RPMI8226 (cell line): ENCODE measurements at places on chromosomes 6 and 20.

GRCh38 chr6:126531286-126531685 lies 191.4 kb downstream of the CENPW start:
- DNase-seq = no peak

DNA sequence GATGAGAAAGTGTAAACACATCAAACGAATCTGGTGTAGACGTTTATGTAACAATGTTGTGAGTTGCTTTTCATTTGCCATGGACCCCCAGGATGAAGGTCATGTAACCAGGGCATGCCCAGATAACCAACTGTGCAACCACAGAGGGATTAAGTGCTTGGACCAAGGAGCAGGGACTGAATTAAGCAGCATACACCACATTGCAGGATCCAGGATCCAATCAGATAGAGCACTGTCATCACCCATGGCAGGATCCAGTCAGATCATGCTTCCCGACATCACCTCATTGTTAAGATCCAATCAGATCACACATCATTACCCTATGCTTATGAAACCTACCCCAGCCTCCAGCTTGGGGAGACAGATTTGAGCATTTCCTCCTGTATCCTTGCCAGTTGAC lies 74.3 kb upstream of the RCAN2 start:
- no peak for DNase-seq

DNA sequence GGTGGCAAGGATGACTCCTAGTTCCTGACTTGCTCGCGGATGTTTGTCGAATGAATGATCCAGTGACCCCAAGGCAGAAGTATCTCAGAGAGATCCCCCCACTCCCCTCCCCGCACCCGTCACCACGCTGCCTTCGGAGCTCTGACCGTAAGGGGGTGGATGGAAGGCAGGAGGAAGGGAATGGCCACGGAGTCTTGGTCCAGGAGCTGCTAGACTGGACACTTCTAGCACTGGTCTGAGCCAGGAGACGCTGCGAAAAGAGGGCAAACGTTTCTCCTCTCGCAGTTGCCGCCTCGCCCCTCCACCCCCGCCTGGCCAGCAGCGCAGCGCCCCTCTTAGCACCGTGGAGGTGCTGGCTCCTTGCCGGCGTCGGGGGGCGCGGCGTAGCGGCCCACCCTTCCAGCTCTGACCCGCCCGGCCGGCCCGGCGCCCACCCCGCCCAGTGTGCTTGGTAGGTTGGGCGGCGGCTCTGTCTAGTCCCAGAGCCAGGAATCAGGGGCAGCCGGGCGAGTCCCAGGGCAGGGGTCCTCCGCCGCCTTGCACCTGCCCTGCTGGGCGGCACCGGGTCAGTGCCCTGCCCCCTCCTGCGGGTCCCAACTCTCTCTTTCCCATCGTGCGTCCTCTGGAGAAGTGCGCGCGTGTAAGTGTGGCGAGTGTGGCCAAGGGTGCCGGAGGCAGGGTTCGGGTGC lies 2.4 kb upstream of the DBNDD2 start:
- DNase-seq = no peak

DNA sequence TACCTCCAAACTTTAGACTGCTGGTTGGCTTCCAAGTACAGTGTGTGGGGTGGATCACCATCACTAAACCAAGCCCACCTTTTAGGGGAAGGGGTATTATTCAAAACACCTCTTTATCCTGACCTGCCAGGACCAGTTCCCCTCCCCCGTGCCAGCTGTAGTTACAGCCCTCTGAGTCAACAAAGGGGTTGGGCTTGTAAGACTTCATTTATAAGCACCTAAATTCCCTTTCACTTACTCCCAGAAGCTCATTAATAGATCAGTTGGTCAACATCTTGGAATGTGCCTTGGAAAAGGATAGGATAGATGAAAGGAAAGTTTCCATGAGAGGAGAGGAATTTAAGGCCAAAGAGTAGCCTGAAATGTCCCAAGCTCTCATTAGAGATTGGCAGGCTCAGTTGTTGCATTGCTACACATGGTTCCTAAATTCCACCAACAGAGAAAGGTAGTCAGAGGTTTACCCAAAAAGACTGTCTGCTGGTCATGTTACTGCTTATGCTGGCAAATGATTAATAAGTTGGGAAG lies 59.2 kb downstream of the TNFAIP3 start:
- DNase-seq = no peak

GRCh38 chr6:135230711-135231468 lies 49.8 kb downstream of the MYB start:
- DNase-seq = no peak

- peak; percentile 65 for DNase-seq
Observed at GRCh38 chr20:42095221-42095620, 477.0 kb upstream of the CHD6 start.

GRCh38 chr20:10513931-10514575 lies 78.9 kb downstream of the SLX4IP start:
- DNase-seq = no peak

DNA sequence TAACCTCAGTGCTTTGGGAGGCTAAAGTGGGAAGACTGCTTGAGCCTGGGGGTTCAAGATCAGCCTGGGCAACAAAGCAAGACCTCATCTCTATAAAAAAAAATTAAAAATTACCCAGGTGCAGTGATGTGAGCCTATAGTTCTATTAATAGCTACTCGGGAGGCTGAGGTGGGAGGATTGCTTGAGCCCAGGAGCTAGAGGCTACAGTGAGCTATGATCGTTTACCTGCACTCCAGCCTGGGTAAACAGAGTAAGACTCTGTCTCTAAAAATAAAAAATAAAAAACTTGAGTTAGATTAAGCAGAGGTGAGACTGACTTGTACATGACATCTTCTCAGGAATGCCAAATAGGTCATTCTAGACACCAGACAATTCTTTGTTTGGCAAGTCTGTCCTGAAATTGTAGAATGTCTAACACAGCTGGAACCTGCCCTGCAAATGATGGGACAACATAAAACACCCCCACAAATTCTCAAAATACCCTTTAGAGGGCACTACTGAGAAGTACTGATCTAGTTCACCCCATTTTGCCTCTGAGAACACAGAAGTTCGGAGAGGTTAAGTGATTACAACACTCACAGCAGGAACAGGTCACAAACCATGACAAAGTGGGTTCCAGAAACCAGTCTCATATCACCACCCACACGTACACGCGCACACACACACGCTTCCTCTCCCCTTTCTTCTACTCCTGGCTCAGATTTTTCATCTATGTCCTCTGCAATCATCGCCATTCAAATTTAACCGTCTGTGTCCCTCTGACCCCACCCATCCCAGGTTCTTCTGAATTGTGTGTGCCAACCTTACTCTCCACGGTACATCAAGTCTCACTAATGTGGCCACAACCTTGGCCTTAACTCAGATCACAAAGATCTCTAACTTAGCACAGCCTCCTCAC lies 38.3 kb downstream of the ARHGAP18 start:
- no peak for DNase-seq

DNA sequence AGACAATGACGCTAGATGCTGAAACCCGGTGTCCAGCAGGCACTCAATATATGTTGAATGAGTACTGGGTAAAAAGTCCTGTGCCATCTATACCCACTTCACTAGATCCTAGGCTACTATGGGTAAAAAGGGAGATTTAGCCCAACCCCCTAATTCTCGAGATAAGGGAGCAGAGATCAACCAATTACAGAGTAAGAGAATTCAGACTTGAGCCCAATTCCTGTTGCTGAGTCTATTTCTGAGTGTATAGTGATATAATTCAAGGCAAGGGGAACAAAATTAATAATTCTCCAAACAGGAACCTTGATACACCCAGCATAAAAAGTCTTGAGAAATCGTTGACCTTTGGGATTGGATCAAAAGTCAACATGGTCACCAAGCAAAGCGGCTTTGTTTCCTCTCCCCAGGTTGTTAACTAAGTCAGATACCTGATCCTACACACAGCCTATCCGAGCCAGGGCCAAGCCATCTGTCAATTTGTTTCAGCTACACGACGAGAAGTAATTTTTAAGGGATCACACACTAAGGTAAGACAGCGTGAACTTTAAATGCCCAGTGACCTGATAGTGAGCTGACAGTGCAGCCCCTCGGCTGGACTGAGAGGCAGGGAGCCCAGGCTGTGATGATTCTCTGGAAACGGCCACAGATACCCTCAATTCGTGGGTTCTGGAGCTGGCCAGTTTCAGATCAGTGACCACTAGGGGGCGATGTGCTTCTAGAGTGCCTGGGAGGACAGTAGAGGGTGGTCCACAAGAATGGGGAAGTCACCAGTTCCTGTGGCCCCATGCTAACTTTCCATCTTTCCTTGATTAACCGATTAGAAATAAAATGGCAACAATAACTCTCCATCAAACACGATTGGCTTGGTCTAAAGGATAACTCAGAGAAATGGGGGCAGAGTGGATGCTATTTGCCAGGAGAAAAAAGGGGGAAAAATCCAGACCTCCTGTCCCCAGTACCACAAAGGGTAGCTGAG lies 46.2 kb downstream of the SLC22A23 start:
- peak; percentile 55 for DNase-seq

DNA sequence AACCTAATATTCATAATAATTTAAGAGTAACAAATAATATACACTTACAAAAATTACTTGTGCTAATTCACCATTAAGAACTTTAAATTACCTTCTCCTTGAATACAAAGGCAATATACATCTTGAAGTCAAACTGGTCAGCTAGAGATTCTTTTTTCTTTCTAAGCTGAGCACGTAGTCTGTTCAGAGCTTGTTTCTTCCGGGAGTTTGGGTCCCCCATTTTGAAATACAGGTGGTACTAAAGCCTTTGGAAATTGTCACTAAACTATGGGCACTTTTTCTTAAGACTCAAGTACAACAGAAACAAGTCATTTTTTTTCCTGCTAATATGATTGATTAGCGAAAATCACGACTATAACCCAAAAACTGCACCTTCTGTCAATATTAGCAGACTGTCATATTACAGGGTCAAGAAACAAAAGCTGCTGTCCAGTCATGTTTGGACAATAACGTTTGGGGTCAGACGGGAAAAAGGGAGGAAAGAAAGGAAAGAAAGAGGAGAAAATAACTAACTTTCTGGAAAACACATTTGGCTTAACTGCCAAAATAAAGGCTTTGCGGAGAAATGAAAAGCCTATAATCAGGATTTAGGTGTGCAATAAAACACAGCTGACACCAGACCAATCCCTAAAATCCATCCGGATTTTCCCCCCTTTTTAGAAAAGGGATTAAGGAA lies 367 bp downstream of the C6orf62 start:
- no peak for DNase-seq

GRCh38 chr20:12053353-12053752 lies 135.7 kb downstream of the BTBD3 start:
- DNase-seq = peak; percentile 14

- peak; percentile 96 for DNase-seq
Observed at GRCh38 chr20:1844325-1845162, 50.7 kb upstream of the SIRPA start.

GRCh38 chr6:73041051-73041450 lies 184.2 kb downstream of the KHDC1L start:
- no peak for DNase-seq

GRCh38 chr6:166806217-166806838 lies 150.0 kb downstream of the RNASET2 start:
- DNase-seq = no peak

GRCh38 chr6:45658958-45659357 lies 281.2 kb upstream of the SUPT3H start:
- peak; percentile 86 for DNase-seq

DNA sequence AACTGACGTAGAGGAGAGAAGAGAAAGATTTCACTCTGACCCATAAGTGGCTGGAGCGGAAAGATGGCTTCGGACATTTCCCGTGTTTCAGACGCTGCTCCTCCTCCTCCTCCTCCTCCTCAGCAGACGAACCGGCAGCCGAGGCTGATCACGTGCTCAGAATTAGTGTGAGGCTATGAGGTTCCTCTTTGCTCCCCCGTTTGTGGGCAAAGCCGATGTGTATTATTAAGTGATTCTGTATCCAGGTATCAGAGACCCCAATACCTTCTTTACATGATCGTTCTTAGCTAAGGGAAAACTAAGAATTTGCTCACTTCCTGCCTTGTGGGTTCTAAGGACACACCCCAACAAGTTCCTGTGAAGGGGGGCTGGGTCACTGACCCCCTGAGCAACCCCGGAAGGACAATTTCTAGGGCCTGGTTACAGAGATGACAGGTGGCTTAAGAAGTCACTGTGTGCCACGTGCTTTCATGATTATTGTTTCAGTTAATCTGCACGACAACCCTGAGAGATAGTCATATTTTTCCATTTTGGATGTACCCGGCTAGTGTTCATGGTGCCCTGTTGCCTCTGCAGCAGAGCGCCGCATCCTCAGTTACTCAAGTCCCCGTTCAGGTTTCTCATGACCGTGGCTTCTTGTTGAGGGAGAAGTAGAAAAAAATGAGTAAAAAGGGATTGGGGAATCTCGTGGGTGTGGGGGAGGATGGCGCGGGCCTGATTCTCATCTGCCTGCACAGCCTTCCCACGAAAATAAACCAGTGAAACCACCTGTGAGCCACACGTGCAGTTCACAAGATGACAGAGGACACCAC lies 671.8 kb downstream of the QKI start:
- no peak for DNase-seq

GRCh38 chr20:15834857-15835256 lies 738.4 kb downstream of the KIF16B start:
- DNase-seq = no peak

DNA sequence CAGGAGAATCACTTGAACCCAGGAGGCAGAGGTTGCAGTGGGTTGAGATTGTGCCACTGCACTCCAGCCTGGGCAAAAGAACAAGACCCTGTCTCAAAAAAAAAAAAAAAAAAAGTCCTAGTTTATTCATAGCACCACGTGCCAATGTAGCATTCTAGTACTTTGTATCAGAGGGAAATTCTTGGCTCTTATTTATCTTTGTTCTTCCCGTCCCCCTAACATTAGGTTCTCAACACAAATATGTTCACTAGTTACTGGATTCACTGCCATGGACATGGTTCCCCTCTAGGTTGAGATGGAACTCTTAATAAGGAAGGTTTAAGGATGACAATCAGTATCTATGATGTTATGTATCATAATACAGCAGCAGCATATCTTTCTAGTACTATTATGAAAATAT lies 178.5 kb downstream of the KIF6 start:
- no peak for DNase-seq

- peak; percentile 60 for DNase-seq
Observed at GRCh38 chr6:31729979-31730630, 1.0 kb upstream of the DDAH2 start.

- peak; percentile 15 for DNase-seq
Observed at GRCh38 chr20:29687438-29687837, 1570.0 kb upstream of the DEFB115 start.

GRCh38 chr20:15563836-15564235 lies 1009.4 kb downstream of the KIF16B start:
- no peak for DNase-seq

GRCh38 chr6:10386220-10386619 lies 28.7 kb downstream of the TFAP2A start:
- no peak for DNase-seq
